ENCODE measurements at places on chromosomes 5 and 9. TPM values are rescaled to one million over a fixed set of nuclear protein-coding genes. Genes with fewer than 3 reads are reported as not detected.
A peak's percentile ranks its signal among the peaks of the same experiment; 100 is the strongest.

The PHAX gene
- polyA plus RNA-seq, result 83.0 TPM

The PCAT7 gene
- polyA plus RNA-seq, result not detected

The CCNJL gene
- polyA plus RNA-seq, result not detected

The NDFIP1 gene
- polyA plus RNA-seq, result 68.2 TPM

GRCh38 chr5:145887217-145887616 lies 14.4 kb upstream of the GRXCR2 start:
- DNase-seq, result no peak

- no peak for DNase-seq
Observed at GRCh38 chr9:21205204-21205603, 1.7 kb downstream of the IFNA10 start.

- no peak for DNase-seq
Observed at GRCh38 chr5:96338624-96339415, 94.2 kb downstream of the PCSK1 start.

DNA sequence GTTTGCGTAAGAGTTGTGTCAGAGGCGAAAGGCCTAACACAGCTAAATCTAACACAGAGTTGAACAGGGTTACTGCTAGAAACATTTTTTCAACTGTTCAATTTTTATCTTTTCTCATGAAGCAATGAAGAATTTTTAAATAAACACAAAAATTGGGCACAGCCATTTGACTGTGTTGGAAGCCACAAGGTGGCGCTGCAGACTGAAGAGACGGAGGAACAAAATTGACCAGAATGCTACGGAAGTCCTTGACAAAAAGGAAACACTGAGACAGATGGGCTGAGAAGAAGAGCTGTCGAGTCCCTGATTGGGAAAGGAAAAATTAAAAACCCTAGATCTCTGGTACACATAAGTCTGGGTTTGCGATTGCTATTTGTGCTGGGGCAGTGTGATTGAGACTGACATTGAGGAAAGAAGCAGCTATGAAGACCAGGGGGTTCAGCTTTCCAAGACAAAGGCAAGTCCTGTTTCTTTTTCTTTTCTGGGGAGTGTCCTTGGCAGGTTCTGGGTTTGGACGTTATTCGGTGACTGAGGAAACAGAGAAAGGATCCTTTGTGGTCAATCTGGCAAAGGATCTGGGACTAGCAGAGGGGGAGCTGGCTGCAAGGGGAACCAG lies at the start of gene PCDHB9:
PCDHB9 (plus strand) TSS at position 265 of the 616 bp plus-strand sequence; CDS start at position 423, 158 bp downstream.
- DNase-seq, result peak; percentile 13

- DNase-seq, result no peak
Observed at GRCh38 chr9:114619191-114619761, 8.2 kb downstream of the TMEM268 start.

DNA sequence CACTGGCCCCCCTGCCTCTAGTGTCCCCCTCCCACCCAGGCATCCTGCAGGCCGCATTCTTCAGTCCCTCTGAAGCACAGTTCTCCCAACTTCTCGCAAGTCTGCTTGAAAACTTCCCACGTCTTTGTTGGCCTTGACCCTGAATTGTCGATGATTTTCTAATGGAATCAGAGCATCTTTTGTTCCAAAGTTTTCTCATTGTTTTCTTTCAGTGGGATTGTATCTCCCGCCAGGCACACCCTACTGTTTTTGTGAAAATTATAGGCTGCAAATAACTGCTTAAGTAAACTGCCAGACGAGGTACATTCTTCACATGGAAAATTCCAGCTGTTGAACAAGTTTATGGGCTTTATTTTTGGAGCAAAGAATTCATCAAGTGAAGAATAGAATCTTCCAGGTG lies 122.6 kb upstream of the SLC25A48 start:
- no peak for DNase-seq

DNA sequence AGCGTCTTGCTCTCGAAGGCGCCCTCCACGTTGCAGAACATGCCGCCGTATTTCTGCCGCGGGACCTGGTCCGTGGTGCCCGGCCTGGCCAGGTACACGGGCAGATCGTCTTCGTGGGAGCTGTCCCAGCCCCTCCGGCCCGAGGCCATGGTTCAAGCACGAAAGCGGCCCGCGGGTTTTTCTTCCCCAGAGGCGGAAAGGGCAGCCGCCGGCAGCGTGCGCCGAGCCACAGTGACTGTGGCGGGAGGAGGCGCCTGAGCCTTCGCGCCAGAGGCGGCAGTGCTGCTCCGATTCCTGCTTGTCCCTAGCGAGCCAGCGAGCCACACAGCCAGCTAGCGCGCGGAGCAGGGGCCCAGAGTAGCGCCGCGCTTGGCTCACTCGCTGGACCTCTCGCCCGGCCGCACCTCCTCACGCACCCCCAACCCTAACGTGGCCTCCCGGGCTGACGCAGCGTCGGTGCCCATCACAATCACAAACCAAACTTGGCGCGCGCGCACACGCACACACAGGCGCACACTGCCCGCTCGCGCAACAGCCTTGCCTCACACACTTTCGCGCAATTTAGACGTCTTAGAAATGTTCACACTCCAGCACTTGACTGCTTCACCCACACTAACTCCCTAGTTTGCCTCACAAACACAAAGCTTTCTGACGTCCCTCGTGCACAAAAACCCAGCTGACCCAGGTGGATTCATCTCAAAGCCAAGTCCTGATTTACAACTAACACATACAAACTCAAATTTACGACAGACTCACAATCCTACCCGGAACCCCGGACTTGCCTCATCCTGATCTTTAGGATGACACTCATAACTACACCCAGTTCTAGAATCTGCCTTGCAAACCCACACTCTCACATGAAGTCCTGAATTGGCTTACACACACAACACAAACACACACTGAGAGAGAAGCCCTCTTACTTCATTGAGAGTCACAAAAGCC lies at the start of gene DPYSL3:
DPYSL3 (minus strand) TSS at position 359 of the 942 bp plus-strand sequence; CDS start at position 149, 210 bp downstream.
- no peak for DNase-seq

GRCh38 chr9:88533951-88534455 lies 975 bp upstream of the NXNL2 start:
- no peak for DNase-seq

DNA sequence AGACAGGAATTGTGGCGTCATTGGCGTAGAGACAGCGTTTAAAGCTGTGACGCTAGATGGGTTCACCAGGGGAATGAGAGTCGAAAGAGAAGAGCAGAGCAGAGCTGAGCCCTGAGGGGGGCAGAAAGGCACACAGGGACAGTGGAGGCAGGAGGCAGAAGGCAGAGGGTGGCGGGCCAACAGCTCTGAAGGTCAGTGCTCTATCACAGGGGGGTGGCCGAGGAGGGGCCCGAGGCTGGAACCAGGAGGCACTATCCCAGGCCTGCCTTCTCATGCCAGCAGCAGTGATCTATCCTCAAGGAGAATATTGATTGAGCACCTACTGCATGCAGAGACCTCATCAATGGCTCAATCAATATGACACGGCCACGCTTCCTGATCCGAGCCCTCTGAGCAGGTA lies 132.4 kb downstream of the KCNIP1 start:
- DNase-seq, result no peak

DNA sequence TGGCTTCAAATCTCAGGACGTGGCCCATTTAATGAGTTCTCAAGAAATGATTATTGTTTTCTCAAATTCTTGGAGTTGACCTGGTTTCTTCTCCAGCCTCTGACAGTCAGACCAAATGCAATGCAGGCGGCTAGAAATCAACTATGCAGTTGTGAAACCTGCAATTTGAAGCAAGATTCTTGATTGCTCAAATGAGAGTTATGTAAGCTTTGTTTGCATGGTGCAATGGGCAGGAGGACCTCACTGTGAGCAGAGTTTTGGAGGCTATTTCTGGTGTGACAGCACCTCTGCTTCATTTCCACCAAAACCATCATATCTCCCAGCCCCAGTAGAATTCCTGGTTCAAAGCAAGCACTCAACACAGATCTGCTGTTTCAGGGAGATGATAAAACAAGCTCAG lies 500.0 kb upstream of the KLF4 start:
- DNase-seq, result no peak

DNA sequence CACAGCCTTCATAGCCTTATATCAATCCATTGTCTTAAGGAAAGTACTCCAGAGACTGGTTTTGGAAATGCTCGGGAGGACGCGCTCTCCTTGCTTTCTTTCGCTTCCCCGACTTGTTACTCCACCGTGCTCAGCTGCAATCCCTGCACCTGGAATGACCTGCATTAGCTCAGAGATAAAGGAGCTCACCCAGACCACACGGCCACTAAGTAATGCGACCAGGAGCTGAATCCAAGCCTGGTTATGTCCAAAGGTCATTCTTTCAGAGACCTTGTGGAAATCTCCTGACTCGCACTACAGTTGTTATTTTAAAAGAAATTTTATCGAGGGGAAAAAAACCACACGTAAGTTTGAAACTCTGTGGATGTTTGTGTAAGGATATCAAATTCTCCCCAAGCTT lies 135.3 kb upstream of the DPYSL3 start:
- no peak for DNase-seq

DNA sequence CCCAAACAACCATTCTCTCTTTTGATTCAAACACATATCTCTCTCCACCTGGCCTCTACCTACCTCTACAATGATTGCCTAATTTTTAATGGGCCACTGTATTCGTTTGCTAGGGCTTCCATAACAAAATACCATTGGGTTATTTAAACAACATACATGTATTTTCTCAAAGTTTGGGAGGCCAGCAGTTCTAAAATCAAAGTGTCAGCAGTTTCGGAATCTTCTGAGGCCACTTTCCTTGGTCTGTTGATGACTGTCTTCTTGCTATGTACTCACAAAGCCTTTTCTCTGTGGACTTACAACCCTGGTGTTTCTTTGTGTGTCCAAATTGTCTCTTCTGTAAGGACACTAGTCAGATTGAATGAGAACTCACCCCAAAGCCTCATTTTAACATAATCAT lies 214.7 kb downstream of the BRINP1 start:
- no peak for DNase-seq

DNA sequence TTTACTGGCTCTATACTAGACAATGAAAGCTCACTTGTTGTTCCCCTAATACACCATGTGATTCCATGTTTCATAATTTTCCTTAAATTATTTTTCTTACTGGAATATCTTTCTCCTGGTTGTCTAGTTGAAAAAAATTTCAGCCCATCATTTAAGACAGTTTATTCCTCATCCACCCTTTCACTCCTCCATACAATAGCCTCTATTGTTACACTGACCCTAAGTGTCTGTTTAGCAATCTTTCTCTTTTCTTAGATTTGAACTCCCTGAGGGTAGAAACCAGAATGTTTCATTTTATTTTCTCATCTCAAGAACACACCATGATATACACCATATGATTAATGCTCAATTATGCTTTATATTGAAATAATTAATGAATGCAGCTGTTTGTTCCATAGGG lies 413.4 kb upstream of the ITGA1 start:
- no peak for DNase-seq

DNA sequence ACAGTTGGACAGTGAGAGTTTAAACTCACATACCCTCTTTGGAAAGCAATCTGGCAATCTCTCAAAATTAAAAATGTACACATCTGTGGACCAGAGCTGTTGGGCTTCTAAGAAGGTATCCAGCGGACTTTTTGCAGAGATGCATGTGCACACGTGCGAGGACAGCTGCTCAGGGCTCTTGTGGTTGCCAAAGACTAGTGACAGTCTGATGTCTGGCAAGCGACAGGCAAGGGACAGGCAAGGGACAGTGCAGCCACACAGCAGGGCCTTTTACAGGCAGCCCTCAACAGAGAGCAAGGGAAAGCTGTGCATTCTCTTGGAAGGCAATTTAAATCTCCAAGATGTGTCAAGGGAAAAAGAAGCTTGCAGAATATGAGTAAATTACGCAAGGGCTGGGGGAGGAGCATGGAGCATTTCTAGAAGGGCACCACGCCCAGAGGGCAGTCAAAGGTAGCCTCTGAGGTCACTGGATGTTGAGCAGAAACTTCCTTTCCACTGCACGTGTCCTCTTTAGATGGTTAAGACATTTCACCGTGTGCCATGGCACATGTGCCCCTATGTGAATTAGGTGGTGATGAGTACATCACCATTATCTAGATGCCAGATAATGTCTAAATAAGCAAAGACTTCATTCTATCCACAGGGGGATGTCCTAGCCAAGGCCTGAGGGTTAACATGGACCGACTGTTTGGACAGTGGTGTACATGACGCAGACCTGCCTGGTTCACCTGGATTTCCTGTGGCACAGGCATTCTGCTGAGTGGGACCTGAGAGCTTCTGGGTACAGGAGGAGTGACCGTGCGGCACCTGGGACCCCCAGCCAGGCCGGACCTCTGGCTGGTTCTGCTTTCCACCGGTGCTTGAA lies 9.1 kb downstream of the GFPT2 start:
- no peak for DNase-seq

GRCh38 chr5:106737111-106737510 lies 933.6 kb downstream of the EFNA5 start:
- no peak for DNase-seq

GRCh38 chr9:21856301-21857094 lies 54.1 kb downstream of the MTAP start:
- DNase-seq, result peak; percentile 29

- DNase-seq, result no peak
Observed at GRCh38 chr9:123400926-123401503, 45.0 kb downstream of the CRB2 start.
